ENCODE measurements at places on chromosomes 11 and 22.

DNA sequence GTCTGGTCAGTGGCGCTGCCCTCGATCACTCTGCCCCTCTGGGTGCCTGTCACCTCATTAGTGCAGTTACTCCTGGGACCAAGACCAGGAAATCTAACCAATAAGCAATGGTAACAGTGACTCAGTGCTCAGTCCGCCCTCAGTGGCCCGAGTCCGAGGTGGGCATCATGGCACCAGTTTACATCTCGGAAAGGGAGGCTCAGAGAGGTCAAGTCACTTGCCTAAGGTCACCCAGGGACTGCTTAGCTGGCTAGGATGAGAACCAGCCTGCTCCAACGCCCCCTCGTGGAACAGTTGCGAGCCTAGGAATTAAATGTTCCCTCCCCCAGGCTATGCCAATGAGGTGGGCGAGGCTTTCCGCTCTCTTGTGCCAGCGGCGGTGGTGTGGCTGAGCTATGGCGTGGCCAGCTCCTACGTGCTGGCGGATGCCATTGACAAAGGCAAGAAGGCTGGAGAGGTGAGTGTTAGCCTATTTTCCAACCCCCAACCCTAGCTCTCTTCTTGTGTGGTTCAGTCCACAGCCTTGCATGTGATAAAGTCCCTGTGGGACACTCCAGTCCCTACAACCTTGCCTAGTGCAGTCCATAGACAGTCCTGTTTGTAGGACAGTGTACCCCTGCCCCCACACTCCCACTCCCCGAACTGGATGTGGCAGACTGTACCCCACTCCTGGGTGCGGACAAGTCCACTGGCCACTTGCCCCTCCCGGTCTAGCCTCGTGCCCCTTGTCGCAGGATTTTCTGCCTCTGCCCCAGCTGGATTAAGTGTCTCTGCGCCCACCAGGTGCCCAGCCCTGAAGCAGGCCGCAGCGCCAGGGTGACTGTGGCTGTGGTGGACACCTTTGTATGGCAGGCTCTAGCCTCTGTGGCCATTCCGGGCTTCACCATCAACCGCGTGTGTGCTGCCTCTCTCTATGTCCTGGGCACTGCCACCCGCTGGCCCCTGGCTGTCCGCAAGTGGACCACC is 1.1 kb downstream of the MTFP1 start:
- DNase-seq, result peak; percentile 80

- no peak for DNase-seq
These were observed 22.9 kb downstream of the KCNQ1 start for GRCh38 chr11:2467695-2468055.

DNA sequence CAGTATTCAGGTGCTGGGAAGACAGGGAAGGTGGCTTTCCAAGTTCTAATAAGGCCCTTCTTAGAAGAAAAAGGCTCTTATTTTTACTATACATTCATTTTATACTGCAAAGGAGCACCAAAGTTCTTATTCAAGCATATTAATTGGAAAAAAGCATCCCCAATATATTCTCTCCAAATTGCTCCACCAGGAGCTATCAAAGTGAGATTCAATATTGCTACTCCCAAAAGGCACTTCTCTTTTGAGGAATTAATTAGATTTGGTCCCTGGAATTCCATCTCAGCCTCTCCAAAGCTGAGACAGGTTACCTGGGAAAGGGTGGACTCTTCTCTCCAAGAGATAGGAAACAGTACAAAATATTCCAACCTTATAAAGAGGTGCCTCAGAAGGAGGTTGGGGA is 134.1 kb downstream of the LARGE1 start:
- DNase-seq, result no peak

DNA sequence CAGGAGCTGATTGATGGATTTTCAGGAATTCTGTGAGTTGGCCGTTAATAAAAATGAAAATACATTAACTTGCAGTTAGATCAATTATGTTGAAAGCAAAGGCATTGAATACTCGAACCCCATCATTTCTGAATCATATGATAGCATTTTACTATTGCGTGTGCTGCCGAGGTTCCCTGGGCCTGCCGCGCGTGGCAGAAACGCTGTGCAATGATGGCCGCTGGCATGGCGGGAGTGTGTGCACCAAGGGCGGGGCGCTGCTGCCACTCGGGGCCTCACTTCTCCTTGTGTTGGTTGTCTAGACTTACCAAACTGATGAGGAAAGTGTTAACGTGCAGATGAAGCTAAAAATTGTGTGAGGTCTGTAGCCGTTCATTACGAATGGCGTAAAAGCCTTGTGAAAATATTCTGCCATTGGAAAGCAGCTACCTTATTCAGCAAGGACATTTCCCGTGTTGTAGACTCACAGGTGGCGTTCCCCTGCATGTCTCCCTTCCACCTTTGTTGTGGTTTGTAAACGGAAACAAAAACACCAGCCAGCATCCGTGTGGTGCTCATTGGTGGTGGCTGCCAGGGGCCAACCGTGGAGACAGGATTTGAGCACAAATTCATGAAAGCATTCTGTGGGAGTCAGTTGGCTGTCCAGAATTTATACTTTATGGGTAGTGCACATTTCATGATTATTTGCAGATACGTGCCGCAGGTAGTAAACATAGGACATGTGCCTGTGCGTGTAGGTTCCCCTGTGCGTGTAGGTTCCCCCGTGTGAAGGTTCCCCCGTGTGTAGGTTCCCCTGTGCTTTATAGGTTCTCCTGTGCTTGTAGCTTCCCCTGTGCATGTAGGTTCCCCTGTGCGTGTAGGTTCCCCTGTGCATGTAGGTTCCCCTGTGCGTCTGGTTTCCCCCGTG is 5.9 kb upstream of the GRAMD4 start:
- peak; percentile 38 for DNase-seq

DNA sequence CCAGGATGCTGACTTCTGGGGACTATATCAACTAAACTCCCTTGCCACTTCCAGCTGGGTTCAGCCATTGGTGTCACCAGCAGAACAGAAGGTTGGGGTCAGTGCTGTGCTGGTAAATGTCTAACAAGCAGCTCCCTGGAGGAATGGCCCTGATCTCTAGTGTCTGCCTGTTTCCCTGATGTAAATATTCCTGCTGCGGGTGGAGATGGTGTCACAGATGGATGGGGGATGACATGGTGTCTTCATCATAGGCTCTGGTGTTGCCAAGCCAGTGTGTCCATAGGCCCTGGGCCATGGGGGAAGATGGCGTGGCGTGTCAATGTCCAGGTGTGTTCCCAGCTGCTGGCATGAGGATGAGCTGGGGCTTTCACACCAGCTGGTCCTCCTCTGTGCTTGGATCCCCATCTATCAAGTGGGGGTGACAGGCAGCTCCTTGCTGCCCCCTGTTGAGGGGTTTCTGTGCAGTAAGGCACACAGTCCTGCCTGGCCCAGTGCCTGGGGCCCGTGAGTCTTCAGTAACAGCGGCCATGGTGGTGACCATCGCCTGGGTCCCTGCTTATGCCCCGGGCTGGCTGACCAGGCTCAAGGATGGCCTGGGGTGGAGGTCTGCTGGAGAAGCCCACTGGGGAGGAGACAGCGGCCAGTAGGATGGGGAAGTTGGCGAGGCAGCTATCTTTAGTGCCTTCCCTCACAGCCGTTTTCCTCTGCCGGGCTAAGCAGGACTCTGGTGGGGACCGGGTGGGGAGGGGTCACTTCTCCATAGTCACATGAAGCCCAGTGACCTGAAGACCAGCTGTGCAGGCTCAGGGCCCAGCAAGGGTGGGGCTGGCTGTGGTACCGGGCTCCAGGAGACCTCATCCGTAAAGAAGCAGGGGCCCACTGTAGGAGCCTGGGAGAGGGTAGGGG is 12.7 kb downstream of the RPL3 start:
- DNase-seq, result peak; percentile 40

DNA sequence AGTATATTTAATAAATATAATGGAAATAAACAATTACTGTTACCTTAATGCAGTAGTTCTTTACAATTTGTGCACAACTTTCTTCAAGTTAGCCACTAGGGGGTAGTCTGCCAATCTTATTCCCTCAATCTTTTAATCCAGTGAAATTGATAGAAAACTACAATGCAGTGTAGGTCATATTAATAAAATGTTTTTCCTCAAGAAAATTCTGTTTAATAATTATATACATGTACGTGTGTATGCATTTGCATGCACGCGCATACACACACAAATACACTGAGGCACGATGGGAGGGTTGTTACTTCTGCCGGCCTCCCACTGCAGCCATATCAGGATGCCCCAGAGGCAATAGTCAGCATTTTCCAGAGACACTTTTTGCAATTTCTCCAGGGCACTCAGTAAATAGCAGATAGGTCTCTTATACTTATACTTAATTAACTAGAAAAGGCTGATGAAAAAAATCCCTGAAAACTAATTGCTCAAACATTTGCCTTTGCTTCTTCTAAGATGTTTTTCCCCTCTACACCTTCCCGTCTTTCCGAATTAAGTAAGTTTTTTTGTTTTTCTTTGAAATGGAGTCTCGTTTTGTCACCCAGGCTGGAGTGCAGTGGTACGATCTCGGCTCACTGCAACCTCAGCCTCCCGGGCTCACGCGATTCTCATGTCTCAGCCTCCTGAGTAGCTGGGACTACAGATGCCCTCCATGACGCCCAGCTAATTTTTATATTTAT is 3.1 kb downstream of the GAB2 start:
- no peak for DNase-seq

- DNase-seq, result no peak
These were observed 49.8 kb downstream of the CDKN1C start for GRCh38 chr11:2835751-2836150.

DNA sequence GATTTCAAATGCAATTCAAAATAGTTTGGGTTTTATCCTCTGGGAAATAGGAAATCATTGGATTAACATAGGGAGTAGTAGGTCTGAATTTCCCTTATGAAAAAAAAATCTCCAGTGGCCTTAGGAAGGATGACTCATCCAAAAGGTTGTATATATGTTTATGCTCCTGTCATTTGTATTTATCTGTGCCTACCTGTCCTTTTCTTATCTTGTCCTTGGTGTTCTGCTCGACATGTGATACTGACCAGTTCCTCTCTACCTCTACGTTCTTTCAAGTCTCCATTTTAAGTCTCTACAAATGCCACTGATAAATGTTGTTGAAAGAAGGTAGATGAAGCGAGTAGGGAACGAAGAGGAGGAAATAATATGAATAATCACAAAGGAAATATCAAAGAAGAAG is 3.0 kb upstream of the SOX6 start:
- no peak for DNase-seq

GRCh38 chr22:42848941-42849550 is 8.0 kb downstream of the ARFGAP3 start:
- DNase-seq, result no peak

DNA sequence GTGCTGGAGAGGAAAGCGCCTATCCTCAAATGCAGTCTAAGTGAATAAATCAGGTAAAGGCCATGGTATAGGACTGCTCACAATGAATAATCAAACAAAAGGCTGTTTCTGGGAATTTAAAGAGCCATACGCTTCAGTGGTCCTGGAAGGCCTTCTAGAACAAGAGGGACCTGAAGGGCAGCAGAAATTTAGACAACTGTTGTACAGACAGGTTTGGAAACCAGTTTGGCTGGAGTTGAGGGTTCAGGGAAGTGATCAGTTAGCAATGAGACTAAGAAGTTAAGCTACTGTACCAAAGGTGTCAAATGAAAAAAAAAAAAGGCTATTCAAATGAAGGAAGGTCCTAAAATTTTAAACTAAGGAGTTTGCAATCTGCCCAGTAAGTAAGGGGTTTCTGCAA is 56.6 kb upstream of the SCUBE2 start:
- no peak for DNase-seq

- DNase-seq, result no peak
These were observed 2120.0 kb upstream of the RAG2 start for GRCh38 chr11:38718049-38718448.

DNA sequence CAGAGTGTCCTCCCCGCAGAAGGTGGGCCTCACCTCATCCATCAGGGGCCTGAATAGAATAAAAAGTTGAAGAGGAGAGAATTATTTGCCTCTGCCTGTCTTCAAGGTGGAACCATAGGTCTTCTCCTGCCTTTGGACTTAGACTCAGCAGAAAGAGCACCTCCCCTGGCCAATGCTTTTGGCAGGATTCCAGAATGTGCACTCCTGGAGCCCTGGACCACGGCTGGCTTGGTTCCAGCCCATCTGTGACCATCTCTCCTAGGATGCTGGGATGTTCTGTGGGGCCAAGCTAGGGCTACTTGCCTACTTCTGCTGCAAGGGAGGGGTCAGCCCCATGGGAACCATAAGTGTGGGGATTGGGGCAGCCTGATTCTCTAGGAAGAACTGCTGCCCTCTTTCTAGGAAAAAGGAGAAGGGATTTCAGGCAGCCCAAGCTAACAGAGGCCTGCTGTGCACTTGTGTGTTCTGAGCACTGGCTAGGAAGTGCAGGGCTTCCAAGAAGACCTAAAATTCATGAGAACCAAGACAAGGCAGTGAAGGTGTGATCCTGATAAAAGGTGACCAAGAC is 32.2 kb upstream of the SHANK2 start:
- DNase-seq, result no peak

DNA sequence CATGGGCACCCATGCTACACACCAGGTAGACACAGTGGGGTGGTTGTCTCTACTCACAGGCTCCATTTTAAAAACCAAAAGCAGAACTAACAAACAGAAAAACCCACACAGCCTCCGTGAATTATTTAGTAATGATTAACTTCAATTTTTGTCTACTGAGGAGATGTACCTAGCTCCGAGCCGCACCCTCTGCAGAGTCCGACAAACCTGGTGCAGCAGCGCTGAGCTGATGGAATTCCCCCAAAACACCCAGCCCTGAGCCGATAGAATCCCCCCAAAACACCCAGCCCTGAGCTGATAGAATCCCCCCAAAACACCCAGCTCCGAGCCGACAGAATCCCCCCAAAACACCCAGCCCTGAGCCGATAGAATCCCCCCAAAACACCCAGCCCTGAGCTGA is 927.0 kb downstream of the BRD1 start:
- no peak for DNase-seq

DNA sequence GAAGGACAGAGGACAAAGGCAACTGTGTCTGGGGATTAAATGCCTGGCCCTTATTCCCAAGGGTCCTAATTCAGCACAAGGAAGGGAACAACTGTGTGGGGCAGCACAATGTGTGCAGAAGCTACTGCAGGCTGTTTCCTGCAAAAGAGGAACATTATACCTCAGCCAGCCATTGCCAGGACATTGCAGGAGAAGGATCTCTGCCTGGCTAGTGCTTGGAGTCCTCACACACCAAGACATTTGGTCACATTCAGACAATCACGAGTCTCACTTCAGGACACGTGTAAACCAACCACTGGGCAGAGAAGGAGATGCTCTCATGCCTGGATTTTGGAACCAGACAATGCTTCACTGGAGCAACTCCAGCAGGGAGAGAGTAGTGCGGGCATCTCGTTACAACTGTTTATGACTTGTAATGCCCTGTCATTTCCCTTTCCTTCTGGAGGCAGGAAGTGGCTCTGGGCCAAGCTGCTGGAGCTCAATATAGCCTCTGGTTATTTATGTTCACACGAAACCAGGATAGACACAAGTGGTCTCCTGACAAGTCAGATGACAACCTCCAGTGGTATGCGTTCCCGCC is 23.9 kb upstream of the ZC3H12C start:
- DNase-seq, result no peak

DNA sequence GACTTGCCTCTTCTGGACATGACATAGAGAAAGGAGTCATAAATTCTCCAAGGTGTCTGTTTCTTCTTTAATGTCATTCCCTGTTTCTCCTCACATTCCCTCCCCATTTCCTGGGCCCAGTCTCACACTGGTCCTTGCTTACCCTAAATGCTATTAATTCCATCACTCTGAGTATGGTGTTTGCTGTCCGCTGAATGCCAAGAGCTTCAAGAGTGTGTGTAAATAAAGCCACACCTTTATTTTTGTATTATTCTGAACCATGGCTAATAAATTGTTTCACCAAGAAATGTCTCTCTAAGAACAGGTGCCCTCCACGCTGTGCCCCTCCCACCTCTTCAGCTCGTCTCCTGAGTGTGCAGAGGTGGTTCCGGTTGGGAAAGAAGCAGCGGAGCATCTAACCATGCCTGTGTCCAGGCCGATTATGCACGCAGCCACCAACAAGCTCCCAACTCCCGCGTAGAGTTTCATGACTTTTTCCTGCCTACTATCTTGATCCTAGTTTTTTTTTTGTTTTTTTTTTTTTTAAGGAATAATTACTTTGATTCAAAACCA is 8.6 kb downstream of the TMEM121B start:
- DNase-seq, result no peak
